LHCN-M2 (cell line): ENCODE measurements at places on chromosomes 13 and 19. TPM values are rescaled to one million over a fixed set of nuclear protein-coding genes. Genes with fewer than 3 reads are reported as not detected.
A peak's percentile ranks its signal among the peaks of the same experiment; 100 is the strongest.

The DHDH gene
- total RNA-seq: 0.96 TPM in 1 of 2 replicates, not detected in the other

GRCh38 chr13:23579896-23580683, 9.9 kb downstream of the TNFRSF19 start:
- no peak for DNase-seq

DNA sequence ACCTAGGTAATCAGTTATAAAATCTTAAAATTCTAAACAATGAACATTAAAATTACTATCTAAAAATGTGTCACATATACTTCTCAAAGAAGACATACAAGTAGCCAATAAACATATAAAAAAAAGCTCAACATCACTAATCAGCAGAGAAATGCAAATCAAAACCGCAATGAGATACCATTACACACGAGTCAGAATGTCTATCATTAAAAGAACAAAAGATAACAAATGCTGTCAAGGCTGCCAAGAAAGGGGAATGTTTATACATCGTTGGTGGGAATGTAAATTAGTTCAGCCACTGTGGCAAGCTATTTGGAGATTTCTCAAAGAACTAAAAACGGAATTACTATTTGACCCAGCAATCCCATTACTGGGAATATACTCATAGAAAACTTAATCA, 310.3 kb upstream of the EDNRB start:
- peak; percentile 6 for DNase-seq

DNA sequence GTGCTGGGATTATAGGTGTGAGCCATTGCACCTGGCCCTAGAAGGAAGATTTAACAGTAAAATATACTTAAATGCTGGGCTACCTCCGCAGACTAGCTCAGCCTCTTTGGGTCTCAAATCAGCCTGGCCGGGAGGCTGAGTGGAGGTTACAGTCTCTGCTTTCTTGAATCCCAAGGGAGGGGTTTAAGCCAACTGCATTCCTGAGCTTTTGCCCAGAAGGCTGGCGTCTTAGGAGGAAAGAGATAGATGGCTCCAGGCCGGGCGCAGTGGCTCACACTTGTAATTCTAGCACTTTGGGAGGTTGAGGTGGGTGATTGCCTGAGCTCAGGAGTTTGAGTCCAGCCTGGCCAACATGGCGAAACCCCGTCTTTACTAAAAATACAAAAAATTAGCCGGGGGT, 623 bp upstream of the C5AR1 start:
- peak; percentile 48 for DNase-seq

- DNase-seq: no peak
These were observed 95.0 kb downstream of the GPC5 start for GRCh38 chr13:91493442-91493841.

GRCh38 chr13:54287062-54287764, 1258.6 kb downstream of the OLFM4 start:
- DNase-seq: no peak

DNA sequence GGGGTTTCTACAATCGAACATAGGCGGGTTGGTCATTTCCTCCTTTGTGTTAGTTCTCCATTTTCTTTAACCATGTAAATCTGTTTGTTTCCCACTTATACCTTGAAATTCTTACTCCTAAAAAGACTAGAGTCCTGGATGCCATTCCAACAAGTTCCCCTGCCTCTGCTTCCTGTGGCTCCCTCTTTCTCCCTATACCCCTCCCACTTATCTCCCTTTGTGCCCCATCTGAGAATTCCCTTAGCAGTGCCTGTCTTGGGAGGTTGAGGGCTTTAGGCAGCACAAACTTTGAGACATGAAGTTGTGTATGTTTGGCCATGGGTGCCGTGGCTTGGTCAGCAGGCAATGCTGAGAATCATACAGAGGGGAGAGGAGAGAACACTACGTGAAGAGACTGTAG, 176.4 kb downstream of the RGCC start:
- DNase-seq: no peak

DNA sequence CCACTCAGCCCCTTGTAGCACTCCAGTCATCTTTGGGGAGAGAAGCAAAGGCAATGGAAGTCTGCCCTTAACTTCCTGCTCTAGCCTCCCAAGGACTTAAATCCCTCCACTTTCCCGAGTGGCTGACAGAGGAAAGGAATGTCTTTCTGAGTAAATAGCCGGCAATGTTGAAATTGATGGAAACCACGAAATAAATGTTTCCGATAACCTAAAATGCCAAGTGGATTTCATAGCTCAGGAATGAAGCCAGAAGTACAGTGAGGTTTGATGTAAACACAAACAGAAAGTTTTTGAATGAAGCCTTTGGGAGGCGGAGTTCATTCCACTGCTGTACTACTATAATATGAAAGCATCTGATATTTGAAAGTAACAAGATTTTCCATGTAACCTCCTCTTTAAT, 14.0 kb upstream of the TBC1D4 start:
- peak; percentile 90 for DNase-seq

DNA sequence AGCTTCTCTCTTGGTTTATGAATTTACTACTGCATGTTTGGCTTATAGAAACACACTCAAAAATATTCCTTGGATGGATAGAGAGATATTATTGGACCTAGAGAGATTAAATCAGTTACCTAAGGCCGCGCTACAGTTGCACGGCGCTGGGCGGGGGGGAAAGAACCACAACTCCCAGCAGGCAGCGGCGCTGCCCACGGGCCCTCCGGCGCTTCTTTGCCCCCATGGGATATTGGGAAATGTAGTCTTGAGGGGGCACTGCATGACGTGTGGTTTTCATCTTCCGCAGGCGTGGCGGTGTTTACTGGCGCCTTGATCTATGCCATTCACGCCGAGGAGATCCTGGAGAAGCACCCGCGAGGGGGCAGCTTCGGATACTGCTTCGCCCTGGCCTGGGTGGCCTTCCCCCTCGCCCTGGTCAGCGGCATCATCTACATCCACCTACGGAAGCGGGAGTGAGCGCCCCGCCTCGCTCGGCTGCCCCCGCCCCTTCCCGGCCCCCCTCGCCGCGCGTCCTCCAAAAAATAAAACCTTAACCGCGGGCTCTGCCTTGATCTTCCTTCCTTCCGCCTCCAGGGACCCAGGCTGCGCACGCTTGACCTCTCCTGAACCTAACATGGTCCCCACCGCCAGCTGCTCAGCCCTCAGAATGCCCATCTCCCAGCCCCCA, 4.8 kb downstream of the EMP3 start:
- DNase-seq: no peak

GRCh38 chr13:33103457-33103856, 87.2 kb downstream of the KL start:
- DNase-seq: no peak
